ENCODE measurements at places on chromosomes 7 and 10. TPM values are rescaled to one million over a fixed set of nuclear protein-coding genes. Genes with fewer than 3 reads are reported as not detected.

The OR6B1 gene
- polyA plus RNA-seq, result not detected

The SPDYE1 gene
- 1.9 TPM for polyA plus RNA-seq

The WEE2 gene
- polyA plus RNA-seq, result 0.40 TPM

The GTF2IRD1 gene
- polyA plus RNA-seq, result 33.0 TPM

The IFIT5 gene
- polyA plus RNA-seq, result 14.0 TPM

The CPED1 gene
- 20.9 TPM for polyA plus RNA-seq

The OR2A5 gene
- polyA plus RNA-seq, result 0.06 TPM

The DPYSL4 gene
- 12.4 TPM for polyA plus RNA-seq

The FAM24B gene
- 9.6 TPM for polyA plus RNA-seq

The CALCR gene
- polyA plus RNA-seq, result not detected

The PALD1 gene
- 34.5 TPM for polyA plus RNA-seq

The HOXA10 gene
- 0.40 TPM for polyA plus RNA-seq

The ZWINT gene
- polyA plus RNA-seq, result 54.2 TPM

The POMZP3 gene
- 18.2 TPM for polyA plus RNA-seq

The AGR3 gene
- 7.3 TPM for polyA plus RNA-seq

The UTF1 gene
- not detected for polyA plus RNA-seq
